ENCODE measurements at places on chromosomes 1 and 21.
A peak's percentile ranks its signal among the peaks of the same experiment; 100 is the strongest.

GRCh38 chr1:64915381-64916274 is 50.7 kb downstream of the JAK1 start:
- no peak for DNase-seq

DNA sequence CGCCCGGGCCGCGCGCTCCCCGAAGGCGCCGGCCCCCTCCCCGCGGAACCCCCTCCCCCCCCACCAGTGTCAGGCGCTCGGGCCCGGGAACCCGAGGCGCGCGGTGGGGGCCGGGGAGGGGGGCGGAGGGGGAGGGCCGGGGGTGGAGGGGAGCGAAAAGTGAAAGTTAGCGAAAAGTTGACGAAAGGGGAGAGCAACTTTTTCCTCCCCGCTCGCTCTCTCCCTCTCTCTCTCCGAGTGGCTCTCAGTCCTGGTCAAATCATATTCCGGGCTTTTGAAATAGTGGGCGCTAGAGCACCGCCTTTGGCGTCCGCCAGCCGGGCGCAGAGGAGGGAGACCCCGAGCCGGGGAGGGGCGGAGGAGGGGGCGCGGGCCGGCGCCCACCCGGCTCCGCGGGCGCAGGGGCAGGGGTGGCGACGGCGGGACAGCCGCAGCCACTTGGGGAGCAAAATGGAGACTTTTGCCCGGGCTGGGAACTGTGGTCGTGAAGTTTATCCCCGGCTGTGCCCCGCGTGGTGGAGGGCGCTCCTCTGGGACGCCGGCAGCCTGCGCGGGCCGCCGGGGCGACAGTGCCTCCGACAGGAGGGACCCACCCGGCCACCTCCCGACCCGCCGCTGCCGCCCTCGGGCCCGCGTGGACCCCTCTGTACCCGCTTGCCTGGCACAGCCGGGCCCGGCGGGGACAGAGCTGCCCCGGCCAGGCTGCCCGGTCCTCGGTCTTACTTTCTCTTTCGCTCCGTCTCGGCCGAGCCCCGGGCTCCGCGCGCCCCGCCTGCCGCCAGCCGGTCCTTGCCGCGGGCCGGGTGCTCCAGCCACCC is 697 bp downstream of the PRDM16 start:
- DNase-seq = peak; percentile 80

DNA sequence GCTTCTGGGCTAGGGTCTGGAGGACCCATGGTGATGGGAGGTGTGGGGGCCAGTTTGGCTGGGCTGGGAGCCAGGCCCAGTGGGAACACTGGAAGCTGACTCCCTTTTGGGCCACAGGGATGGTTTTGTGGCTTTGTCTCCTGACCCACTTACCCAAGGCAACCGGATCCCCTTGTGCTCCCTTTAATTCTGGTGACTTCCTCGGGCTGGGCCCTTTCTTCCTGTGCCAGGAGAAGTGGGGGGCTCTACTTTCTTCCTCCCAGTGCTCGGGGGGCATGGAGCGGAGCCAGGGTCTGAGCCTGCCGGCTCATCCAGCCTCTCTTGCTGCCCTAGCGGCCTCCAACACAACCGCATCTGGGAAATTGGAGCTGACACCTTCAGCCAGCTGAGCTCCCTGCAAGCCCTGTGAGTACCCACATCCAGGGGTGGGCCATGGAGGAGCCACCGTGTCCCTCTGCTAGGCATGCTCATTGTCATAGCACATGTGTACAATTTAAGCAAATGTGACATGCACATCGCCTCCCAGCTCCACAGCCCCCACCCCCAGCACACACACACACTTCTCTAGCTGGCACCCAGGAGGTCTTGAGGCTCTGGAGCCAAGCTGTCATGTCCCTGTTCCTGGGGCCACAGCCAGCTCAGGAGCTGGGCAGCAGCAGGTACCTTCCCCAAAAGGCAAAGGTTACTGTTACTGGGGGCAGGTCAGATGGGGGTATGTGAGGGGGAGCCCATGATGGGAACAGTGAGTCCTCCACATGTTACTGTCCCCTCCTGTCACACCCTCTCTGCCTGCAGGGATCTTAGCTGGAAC is 35.0 kb downstream of the UBE2T start:
- DNase-seq = no peak

DNA sequence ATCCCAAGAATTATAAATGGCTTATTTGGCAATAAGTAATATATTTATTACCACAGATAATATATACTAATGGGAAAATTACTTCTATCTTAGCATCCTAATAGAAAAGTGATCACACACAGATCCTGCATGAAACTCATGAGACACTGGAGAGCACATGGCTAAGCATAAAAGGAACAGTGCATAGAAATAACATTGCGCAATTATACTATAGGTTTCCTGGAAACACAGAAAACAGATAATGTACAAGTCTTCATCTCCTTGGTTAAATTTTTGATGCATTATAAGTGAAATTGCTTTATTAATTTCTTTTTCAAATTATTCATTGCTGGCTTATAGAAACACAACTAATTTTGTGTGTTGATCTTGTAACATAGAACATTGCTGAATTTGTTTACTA is 210.4 kb downstream of the USH2A start:
- no peak for DNase-seq

All from DMS79 treated with DMSO at 0.1 percent for 48 hours (cell line).